ENCODE measurements at places on chromosomes 11 and 22.

DNA sequence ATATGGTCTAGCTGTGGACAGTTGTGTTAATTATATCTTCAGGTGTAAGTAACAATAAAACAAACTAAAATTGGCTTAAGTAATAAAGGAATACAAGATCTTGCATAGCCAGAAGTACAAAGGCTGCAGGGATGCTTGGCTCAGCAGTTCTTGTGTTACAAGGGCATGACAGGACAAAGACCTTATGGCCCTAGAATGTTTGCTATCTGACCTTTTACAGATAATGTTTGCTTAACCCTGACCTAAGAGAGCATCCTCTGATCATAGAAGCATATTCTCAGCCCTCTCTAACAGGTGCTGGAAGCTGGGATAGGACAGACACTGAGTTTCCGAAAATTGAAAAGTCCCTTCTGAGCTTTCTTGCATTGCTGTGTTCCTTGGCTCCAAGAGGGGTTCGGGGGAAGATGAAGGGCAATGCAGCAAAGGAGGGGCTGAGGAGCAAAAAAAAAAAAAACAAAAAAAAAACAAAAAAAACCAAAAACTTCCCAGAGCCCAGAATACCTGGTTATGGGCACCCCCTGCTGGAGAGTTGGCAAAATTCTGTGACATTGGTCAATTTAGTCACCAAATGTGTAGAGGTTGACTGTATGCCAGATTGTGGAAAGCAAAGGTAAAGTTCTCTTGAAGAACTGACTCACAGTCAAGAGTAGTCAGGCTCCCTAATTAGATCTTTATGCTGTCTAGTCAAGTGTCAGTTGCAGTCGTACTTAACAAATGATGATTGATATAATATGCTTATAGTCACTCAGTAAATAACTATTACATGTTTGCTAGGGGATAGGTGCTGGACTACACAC is 10.4 kb upstream of the HIKESHI start:
- peak; percentile 70 for DNase-seq

DNA sequence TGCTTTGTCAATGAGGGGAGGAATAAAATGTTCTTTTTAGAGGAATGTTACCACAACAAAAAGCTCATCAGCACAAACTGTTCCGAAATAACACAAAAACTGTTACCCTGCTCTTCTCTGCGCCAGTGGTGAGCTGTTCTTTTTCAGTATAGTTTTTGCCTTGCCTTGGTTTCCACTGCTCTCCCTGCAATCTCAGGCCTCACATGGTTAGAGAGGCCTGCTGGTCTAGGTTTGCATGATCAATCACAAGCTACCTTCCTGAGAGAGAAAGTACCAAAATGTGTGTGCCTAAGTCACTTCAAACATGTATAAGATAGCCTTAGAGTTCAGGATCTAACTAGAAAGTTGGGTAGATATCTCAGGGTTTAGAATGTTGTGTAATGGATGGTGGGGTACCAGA is 114.6 kb downstream of the STIM1 start:
- DNase-seq, result no peak

DNA sequence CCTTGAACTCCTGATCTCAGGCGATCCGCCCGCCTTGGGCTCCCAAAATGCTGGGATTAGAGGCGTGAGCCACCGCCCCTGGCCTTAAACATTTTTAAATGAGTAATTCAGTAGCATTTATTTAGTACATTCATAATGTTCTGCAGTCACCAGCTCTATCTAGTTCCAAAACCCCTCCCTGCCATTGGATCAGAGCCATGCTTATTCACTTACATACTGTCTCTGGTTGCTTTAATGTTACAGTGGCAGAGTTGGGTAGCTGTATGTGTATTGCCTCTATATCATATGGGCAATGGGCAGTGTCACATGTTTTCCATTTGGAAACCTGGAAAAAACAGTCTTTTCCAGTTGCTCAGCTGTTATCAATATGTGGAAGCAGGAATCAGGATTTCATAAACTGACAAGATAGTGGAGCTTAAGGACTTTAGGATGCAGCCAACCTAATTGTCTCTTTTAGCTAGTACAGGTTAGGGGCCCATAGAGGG is 10.5 kb downstream of the COA4 start:
- DNase-seq, result peak; percentile 16

DNA sequence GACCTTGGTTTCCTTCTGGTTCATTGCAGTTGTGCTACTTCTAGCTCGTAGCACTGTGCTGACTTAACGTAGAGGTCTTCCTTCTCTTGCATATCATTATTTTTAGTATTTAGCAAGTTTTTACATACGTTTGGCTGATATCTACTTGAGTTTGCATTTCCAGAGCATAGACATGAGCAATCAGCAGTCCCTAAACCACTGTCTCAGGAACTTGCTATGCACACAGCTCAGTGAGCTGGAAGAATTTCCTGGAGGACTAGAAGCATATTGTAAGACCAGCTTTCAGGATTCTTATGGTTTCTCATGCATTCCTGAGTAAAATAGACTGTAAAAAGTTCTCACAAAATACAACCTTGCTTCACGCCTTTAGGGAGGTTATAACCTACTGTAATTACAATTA is 226.7 kb upstream of the PDGFD start:
- DNase-seq, result no peak

GRCh38 chr11:66700337-66700736 is 22.6 kb upstream of the RBM4B start:
- no peak for DNase-seq

GRCh38 chr11:64644647-64645275 is 53.7 kb downstream of the SLC22A12 start:
- DNase-seq, result no peak

DNA sequence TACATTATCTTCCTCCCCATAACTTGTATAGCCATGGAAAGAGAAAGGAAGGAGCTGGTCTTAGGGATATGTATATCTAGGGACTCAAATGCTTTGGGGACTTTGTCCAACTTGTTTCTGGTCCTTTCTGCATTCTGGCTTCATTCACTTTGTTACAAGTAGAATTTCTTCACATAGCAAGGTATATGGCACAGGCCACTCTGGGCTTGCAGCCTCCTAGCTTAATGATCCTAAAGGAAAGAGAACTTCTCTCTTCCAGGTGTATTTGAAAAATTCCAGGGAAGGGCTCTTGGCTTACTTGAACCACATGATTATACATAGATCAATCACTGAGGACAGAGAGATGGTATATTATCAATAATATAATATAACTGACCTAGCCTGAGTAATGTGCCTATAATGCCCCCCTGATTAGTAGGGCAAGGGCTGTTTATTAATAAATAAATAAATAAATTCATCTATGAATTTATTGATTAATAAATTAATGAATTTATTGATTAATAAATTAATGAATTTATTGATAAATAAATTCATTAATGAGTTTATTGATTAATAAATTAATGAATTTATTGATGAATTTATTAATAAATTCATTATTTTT is 48.2 kb upstream of the CEP295 start:
- no peak for DNase-seq

DNA sequence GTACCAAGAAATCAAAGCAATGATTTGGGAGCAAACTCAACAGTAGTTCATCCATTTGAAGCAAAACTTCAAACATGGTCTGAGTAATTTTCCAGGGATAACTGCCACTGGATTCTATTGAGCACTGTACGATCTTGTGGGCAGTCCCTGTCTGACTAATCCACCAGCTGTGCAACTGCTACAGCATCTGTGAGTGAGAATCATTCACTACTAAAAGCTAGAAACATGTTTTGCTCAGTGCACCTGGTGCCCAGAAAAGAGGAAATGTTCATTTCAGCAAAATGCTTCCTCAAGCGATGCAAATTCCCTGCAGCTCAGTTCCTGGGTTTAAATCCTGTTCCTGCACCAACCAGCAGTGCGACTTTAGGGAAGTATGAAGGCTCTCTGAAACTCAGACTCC is 1077.9 kb downstream of the DLG2 start:
- DNase-seq, result peak; percentile 34

- DNase-seq, result no peak
Observed at GRCh38 chr22:30041881-30042280, 38.4 kb upstream of the HORMAD2 start.

GRCh38 chr11:63583357-63583677 is 20.1 kb upstream of the PLAAT2 start:
- no peak for DNase-seq

Data from AG08395 (cell line).